ENCODE measurements at places on chromosomes 3 and 15. TPM values are rescaled to one million over a fixed set of nuclear protein-coding genes. Genes with fewer than 3 reads are reported as not detected.

RTP3 gene
- total RNA-seq = under 0.01 TPM

PLA2G4E gene
- total RNA-seq = 0.52 TPM

CIAO2A gene
- total RNA-seq = 54.8 TPM

OR5H6 gene
- total RNA-seq = not detected

GABRR3 gene
- total RNA-seq = not detected

Data from skeletal muscle tissue (tissue), 5 donors.